Stimulated activated CD4-positive, alpha-beta T cell treated with anti-CD3 and anti-CD28 coated beads, Interleukin-1b, Interleukin-23, amount 100 ng/mL, for 1 hour (primary cell): ENCODE measurements at places on chromosomes 3 and 15.

GRCh38 chr3:153291059-153291685, 129.1 kb downstream of the RAP2B start:
- no peak for DNase-seq

GRCh38 chr15:55993804-55994560, 570 bp upstream of the NEDD4 start:
- no peak for DNase-seq

- no peak for DNase-seq
Measured at GRCh38 chr15:67510597-67511190, 10.2 kb upstream of the C15orf61 start.

GRCh38 chr3:188077160-188077799, 76.7 kb upstream of the LPP start:
- DNase-seq, result no peak

GRCh38 chr15:51403072-51403878, 61.8 kb downstream of the GLDN start:
- no peak for DNase-seq

DNA sequence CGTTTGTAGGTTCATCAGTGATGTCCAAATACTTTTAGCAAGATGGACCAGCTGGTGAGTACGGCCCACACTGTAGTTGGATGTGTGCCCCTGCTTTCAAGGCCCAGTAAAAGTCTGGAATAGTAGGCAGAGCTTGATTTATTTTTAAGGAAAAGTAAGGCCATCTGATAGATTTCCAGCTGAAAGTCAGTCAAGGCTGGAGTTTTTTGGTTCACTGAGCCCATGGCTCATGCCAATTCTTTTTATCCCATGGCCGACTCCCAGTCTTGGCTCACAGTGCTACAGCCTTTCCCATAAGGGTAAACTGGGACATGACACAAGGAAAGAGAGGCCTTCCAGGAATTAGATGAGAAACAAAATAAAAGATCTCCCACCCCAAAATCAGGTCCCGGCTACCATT, 13.5 kb downstream of the CCDC80 start:
- DNase-seq, result no peak

DNA sequence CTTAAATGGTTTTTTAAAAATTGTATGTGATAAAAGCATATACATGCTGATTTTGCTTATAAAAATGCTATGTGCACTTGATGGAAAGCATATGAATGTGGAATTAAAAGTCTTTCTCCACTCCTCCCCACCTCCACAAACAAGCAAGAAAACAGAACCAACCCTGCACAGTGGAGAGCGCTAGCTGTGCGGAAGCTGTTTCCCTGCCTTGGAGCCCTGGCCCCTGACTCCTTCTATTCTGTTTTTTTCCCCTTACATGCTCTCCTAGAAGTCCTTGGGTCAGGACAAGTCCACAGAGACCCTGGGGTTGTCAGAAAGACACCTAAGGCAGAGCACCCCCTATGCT, 64.2 kb downstream of the BOC start:
- DNase-seq, result no peak

GRCh38 chr3:105837143-105837740, 31.6 kb downstream of the CBLB start:
- no peak for DNase-seq

- DNase-seq, result no peak
Measured at GRCh38 chr3:190266913-190267290, 55.3 kb downstream of the CLDN1 start.

DNA sequence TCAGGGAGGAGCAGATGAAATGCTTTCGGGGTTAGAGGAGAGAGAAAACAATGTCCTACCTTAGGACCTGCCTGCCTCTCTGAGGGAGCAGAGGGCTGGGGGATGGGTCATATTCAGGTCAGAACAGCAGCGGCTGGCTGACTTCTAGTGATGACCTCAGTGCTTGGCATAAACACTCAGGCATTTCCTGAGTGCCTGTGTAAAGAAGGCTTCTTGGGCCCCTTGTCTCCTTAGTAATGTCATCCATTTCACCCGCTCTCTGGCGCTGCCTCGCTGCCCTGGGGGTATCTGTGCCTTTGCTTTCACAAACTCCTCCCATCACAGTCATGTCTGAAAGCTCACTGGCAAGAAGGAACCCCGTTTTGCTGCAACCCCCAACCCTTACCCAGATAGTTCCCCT, 82.9 kb upstream of the GSK3B start:
- DNase-seq, result no peak

DNA sequence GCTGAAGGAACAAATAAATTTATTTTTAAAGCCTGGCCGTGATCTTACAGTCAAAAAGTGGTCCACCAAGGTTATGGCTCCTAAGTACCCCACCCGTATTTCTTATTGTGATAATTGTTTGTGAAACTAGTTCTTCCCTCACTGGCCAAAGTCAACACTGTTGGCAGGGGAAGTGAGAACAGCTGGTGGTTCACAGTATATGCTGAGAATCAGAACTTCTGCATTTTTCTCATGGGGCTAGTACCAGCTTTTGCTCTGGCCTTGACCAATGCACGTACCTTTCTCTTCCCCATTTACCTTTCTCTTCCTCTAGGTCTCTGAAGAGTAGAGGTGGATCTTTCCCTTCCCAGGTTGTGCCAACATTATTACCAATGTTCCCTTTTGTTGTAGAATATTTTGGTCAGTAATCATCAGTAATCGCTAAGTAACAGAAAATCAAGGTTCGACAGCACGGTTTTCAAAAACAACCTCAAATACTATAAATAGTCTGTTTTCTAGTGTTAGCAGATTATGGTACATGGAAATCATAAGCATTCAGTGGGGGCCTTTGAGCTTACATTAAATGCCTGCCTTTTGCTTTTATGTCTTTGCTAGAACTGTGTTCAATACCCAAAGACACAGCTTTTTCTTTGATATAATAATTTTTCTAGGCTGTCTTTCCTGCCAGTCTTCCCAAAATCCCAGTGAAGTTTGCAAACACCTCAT, 268.0 kb downstream of the LPP start:
- DNase-seq, result no peak

- DNase-seq, result no peak
Measured at GRCh38 chr15:78509726-78510312, 2.4 kb downstream of the HYKK start.

GRCh38 chr3:194205675-194206133, 69.8 kb downstream of the HES1 start:
- DNase-seq, result no peak

- DNase-seq, result no peak
Measured at GRCh38 chr3:159025733-159026132, 223.9 kb downstream of the MFSD1 start.

DNA sequence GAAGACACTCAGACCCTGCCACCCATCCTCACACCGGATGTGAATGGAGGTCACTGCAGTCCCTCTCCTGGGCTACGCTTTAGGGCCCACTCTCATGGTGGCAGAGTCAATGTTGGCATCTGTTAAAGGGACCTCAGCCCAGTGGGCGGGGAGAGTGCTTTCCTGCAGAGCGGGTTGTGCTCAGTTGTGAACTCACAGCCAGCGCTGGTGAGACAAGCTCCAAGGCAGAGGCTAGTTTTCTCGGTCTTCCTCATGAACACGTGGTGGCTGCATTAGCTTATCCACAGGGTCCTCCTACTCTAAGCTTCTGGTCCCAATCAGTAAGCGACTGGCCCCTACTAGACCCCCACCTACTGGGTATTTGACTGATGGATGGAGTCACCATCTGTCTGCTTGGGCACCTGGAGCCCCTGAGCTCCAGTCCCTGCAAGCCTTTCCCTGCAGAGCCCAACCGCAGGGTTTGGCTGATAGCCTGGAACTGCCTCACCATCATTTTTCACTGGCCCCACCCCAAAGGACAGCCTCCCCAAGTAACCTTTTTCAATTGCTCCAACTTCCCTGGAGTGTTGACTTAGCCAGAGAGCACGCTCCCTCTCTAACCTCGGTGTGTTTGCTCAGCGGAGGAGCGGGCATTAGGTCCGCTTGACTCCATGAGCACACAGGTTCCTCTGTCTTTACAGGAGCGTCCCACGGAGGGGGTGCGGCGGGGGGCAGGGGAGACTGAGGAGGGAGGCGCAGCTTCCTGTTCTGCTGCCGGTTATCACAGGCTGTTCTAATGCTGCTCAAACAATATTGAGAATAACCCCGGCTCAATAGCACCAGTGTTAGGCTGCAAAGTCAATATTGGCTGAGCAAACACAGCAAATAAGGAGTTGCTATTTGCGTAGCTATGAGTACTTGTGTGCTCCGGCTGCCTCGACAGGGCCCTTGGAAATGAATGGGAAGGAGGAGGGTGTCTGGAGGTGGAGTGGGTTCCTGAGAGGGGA, 141.7 kb downstream of the RPLP1 start:
- no peak for DNase-seq

DNA sequence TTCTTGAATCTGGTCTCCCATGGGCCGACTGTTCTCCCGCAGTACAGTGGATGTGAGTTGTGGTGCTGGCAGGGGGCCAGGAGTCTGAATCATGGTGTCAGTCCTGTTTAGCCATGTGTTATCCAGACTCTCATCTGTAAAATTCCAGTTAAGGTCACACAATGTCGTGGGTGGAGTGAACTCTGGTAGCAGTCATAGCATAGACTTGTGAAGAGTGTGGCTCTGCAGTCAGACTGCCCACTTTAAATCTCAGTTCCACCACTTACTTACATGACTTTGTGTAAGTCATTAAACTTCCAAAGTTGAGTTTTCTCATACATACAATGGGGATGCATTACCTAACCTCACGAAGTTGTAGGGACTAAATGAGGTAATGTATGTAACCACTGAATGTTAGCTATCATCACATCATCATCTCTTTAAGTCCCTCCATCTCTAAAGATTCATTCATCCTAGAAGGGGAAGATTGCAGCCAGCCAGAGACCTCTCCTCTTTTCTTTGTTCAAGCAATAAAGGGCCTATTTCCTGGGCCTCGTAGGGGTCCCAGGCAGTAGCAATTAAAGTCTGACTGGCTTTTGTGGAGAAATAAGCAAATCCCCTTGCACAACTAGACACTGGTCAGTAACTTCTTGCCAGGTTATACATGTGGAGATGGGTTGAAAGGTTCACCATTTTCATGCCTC, 93.9 kb downstream of the PCCB start:
- no peak for DNase-seq
